ENCODE measurements at places on chromosomes 16 and 17.

GRCh38 chr17:3972931-3973330 is 8.7 kb upstream of the ATP2A3 start:
- DNase-seq: no peak

DNA sequence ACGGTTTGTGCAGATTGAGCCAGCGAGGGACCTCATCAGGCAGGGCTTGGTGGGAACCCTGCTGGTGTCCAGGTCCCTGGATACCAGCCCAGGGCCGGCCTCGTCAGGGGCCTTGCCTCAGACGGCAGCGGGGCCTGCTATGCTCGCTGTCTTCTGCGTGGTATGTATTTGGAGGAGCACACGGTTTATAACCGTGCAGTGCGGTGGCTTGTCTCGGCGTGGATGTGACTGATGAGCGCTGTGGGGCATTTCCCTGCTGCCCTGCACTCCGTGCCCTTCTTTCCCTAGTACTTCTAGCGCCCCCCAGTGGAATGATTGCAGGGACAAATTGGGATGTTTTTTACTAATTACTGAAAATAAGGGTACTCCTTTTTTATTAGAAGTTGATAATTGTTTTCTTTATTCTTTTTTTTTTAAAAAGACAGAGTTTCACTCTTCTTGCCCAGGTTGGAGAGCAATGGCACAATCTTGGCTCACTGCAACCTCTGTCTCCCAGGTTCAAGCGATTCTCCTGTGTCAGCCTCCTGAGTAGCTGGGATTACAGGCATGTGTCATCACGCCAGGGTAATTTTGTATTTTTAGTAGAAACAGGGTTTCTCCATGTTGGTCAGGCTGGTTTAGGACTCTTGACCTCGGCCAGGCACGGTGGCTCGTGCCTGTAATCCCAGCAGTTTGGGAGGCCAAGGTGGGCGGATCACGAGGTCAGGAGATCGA is 15.3 kb downstream of the TBCD start:
- DNase-seq: peak; percentile 60

GRCh38 chr16:22264786-22265185 is 32.4 kb upstream of the POLR3E start:
- DNase-seq: no peak

DNA sequence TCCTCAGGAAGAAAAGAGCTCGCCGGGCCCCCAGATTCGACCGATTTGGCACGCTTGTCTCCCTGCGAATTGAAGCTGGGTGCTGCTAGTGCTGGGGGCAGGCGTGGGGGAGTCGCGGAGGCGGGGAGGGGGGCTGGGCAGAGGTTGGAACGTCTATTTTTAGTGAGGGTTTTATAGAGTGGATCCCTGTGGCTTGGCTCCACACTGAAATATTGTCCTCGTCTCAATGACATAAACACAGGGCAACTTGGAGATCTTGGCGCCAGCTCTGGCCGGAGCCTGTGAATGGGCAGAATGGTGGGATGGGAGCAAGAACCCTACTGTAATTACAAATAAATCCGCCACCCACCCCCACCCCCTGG is 15.7 kb upstream of the NOG start:
- DNase-seq: no peak

DNA sequence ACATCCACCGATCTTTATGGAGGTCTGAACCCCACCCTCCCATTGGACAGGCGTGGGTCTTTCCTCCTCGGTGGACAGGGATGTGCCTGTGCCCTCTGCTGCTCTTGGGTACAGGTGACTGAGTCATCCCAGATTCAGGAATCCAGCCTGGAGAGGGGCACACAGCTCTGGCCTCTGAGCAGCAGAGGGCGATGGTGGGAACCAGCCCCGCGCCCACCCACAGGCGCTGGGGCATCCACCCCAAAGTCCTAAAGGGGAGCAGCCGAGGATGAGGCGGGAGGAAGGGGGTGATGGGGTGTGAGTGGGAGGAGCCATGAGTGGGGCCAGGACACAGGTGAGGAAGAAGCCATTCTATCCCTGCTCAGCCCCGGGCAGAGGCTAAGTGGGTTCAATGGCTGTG is 35.0 kb downstream of the ENGASE start:
- no peak for DNase-seq

DNA sequence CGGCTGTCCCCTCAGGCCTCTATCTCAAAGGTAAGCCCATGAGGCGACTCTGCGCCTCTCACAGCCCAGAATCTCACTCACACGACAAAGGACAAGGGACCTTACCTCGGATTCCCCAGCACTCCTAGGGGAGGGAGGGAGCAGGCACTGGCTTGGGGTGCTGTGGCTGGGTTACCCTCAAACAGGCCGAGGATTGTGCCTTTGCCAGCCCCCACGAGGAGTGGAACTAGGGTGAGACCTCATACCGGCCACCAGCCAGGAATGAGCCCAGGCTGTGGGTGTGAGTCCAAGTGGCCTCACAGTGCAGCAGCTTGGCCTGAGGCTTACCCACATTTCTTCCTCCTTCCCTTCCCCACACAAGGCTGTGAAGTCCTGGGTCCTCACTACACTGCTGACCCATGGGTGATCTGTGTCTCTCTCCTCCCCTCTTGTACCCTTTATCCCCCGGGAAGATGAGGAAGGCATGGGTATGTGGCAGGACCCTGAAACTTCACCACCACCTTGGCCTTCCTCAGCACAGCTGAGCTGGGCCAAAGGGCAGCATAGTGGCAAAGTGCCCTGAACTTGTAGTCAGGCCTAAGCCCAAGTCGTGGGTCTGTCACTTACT is 5.9 kb downstream of the PROCA1 start:
- DNase-seq: no peak

DNA sequence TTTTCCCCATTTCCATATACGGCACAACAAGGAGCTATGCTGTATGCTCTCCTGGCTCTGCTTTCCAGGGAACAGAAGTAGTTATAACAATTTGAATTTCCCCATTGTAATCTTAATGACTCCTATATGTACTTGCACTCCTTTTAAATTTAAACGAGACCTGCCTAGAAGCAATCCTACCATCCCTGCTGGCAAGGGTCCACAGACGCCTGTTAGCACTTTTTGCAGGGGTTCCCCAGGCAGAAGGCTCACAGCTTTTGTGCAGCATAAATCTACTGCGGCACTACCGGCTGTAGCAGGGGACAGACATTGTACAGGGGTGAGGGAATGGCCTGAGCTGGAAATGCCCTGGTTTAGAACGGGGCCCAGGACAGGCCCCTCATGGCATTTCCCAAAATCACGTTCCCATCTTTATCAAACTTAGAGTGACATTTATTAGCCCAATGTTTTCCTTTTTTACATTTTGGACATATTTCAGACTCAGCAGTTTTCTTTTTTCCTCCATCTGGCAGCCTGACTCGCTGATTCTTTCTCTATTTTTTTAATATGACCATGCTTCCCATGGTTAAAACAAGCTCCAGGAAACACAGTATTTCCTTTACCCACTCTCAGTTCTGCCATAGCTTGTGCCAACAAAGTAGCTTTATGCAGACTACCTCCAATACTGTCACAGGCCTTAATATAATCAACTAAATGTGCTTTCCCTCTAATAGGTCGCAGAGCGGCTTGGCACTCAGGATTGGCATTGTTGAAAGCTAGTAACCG is 35.4 kb upstream of the USP22 start:
- no peak for DNase-seq

- DNase-seq: no peak
These were observed 811 bp upstream of the MAP2K3 start for GRCh38 chr17:21283482-21284318.

Data from hematopoietic multipotent progenitor cell (in vitro differentiated cells).